ENCODE measurements at places on chromosomes 5 and 9.

DNA sequence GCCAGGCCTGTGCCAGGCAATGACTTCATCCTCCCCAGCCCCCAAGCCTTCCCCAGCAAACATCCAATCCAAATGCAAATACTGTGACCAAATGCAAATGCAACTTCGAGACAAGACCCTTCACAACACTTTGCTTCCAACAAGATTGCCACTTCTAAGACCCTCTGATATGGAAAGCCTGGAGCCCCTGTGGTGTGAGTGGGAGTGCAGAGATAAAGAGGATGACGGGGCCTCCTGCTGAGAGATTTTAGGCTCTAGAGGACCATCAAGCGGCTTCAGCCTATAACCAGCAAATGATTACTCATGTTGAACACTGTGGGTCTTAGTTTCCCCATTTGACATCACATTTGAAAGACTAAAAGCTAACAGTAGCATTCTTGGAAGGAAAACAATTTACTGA lies 46.6 kb upstream of the GABRP start:
- no peak for DNase-seq

- DNase-seq, result no peak
These were observed 37.6 kb downstream of the DUSP1 start for GRCh38 chr5:172733131-172733973.

- DNase-seq, result peak; percentile 20
These were observed 94.6 kb upstream of the DNAH5 start for GRCh38 chr5:14039063-14039462.

DNA sequence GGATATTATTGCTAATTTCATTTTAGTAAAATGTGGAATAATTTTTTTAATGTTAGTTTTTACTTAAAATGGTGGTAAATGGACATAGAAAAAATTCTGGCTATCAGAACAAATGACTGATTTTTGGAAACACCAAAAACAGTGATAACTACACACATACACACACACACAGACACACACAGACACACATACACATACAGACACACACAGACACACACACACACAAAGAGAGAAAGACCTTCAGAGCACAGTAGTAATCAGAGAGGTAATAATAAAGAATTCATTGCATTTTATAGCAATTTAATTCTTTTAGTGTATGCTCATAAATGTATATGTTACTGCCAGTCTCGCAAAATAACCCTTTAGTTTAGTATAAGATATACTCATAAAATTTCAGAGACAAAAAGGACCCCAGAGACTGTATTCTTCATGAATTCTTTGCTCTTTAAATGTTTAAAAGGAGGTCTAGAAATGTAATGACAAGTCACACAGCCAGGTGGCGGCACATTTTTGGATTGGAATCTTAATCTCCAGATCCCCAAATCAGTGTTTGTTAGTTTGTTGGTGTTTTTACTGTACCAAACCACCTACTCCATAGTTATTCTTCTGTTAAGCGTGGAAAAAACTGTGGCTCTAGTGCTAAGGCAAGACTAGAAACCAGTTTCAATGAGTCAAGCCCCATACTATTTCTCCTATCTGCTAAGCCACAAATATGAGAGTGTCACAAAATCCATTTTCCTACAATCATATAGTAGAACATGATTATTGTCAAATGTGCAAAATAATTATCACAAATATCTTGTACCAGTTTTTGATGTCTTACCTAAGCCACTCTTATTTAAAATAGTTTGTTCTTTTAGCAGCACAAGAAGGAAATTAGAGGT lies 109.9 kb downstream of the EDIL3 start:
- peak; percentile 21 for DNase-seq

- no peak for DNase-seq
These were observed 1164.6 kb upstream of the CDH18 start for GRCh38 chr5:21152611-21153010.

GRCh38 chr9:75051285-75051684 lies 23.2 kb upstream of the CARNMT1 start:
- DNase-seq, result no peak

- DNase-seq, result no peak
These were observed 8.9 kb downstream of the HAVCR1 start for GRCh38 chr5:157050050-157050449.

GRCh38 chr5:38622723-38623129 lies 66.3 kb upstream of the LIFR start:
- no peak for DNase-seq

DNA sequence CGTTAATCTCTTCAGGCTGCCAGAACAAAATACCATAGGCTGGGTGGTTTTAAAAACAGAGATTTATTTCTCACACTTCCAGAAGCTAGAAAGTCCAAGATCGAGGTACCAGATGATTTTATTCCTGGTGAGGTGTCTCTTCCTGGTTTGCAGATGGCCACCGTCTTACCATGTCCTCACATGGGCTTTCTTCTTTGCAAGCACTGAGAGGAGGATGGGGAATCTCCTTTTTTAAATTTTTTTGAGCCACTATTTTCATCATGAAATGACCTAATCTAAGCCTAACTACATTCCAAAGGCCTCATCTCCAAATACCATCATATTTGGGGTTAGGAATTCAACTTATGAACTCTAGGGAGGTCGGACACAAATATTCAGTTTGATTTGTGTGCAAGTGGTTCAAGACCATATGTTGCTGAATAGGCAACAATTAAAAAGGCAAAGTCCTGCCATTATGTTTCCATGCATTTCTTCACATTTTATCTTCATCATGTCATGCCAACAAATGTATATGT lies 371.2 kb downstream of the CDH18 start:
- DNase-seq, result no peak

DNA sequence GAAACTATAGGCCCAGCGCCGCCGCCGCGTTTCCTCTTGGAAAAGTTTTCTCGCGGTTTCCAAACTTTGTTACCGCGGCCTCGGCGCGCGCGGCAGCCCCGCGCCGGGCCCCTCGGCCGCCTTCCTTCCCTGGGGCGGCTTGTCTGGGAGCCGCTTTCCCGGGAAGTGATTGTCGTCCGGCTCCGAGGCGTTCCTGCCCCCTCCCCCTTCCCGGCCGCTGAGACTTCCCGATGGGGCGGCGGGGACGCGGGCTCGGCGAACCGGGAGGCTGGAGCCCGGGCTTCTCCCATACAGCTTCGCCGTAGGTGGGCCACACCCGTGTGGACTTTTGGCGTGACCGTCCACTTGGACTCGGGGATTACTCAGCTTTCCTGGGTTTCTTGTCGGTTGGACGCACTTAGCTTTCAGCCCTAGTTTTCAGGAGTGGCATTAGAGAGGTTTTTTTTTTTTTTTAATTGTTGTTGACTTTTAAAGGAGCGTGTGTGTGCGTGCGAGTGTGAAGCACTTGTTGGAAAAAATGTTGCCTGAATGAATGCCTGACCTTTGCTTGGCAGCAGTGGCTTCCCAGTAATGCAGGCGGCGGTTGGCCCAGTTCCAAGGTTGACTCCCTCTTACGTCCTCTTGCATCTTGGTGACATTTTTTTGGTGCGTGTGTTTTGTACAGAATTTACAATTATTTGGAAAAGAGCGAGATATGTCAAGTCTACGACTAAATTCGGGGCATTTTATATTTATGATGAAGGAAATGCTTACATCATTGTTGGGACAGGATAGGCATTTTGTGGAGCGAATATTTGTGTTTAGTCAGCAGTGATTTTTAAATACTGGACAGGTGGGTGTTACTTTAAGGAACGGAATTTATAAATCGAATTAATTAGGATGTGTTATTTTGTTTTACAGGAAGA lies 821 bp downstream of the CTNNA1 start:
- peak; percentile 72 for DNase-seq

DNA sequence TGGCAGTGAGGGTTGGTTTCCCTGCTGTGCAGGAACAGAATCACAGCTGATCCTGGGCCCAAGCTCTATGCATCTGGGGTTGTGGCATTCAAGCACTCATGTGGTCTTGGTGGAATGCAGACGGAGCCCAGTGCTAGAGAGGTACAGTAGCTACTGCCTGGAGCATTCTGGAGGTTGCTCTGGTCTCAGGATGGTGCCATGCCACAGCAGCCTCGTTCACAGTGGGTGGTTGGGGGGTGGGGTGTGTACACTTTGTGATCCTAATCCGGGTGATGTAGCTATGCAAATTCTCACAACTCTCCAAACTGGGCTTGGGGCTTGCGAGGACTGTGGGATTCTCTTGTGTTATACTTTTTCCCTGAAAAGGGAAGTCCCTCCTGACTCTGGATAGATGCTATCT lies 45.2 kb downstream of the FGD3 start:
- DNase-seq, result no peak

DNA sequence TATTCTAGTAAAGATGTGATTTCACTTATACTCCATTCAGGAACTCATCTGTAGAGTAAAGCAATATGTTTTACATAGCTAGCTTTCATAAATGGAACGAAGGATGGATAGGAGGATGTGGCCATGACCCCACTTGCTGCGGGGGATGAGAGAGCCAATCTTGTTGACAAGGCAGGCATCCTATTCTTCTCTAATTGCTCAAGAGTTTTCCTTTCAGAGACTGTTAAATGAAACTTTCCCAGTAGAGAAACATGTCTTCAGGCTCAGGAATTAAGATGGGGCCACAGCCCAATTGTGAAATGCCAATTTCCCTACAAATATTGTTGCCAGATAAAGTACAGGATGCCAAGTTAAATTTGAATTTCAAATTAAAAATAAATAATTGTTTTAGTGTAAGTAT lies 196.2 kb upstream of the TUT7 start:
- DNase-seq, result no peak

GRCh38 chr5:6716629-6717149 lies 3.5 kb downstream of the TENT4A start:
- no peak for DNase-seq

- no peak for DNase-seq
These were observed 12.0 kb upstream of the RARS1 start for GRCh38 chr5:168474319-168474718.

- DNase-seq, result no peak
These were observed 127.2 kb upstream of the SLC44A1 start for GRCh38 chr9:105117234-105117633.

GRCh38 chr5:134022333-134022732 lies 17.6 kb upstream of the VDAC1 start:
- no peak for DNase-seq

DNA sequence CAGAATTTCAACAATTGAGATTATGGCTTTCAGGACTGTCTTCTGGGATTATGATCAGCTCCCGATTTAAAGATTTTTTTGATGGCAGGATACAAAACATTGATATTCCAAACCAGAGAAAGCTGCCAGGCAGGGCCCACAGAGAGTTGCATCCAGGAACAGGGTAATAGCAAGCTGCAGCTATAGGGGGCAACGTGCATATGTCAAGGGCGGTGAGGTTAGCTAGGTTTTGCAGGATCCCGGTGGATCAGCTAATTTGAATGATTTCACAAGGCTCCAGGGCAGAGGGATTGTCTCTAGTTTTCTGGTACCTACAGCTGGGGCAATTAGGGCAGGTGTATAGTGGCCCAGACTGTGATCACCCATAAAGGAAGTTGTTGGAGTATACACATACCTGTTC lies 339.4 kb downstream of the CHSY3 start:
- no peak for DNase-seq

DNA sequence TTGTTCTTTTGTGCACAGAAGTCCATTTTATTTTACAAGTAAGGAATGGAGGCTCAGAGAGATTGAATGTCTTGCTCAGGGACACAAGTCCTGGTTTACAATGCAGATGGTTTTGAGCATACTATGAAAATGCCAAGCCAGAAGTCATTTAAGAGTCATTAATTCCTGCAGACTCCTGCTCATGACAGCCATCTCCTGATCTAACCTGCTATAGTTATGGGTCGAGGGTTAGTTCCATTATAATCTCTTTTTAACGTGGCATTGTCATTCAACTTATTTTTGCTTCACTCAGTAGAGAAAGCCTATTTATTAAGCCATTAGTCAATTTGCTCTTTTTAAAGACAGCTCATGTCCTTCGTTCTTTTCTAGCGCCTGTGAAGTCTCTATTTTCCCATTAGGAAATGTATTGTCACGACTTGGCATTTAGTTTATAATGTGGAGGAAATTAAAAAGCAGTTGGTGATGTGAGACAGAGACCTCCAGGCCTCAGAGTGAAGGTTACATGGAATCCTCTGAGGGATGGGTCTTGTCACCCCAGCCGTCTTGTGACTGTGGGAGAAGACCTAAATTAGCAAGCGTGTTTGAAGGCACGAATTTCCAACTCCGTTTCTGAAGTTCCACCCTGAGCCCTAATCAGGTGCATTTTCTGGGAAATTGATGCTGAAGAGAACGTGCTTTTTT lies 84.1 kb downstream of the ACTBL2 start:
- no peak for DNase-seq

- DNase-seq, result no peak
These were observed 561.1 kb upstream of the DAP start for GRCh38 chr5:11322133-11322532.

DNA sequence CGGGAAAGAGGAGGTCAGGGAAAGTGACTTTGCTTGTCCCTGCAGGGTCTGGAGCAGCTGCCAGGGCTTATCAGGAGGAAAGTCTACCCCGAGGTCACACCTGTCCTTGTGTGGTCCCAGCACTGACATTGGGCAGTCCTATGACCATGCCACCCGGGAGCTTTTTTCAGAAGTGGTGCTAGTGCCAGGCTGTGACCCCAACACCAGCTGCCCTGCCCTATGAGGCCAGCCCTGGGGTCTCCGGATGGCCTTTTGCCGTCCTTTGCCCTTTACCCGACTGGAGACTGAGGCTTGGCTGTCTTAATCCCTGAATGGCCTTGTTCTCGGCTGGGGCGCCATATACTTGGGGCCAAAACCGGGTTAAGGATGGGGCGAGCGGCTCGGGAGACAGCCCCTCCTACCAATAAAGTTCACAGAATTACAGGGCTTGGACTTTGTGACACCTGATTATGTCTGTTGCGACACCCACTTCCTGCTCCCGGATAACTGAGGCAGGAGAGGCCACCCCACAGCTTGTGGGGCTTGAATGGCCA lies 22.2 kb upstream of the SLC9A3 start:
- no peak for DNase-seq

GRCh38 chr9:75775966-75776691 lies 114.3 kb upstream of the PCSK5 start:
- DNase-seq, result no peak

DNA sequence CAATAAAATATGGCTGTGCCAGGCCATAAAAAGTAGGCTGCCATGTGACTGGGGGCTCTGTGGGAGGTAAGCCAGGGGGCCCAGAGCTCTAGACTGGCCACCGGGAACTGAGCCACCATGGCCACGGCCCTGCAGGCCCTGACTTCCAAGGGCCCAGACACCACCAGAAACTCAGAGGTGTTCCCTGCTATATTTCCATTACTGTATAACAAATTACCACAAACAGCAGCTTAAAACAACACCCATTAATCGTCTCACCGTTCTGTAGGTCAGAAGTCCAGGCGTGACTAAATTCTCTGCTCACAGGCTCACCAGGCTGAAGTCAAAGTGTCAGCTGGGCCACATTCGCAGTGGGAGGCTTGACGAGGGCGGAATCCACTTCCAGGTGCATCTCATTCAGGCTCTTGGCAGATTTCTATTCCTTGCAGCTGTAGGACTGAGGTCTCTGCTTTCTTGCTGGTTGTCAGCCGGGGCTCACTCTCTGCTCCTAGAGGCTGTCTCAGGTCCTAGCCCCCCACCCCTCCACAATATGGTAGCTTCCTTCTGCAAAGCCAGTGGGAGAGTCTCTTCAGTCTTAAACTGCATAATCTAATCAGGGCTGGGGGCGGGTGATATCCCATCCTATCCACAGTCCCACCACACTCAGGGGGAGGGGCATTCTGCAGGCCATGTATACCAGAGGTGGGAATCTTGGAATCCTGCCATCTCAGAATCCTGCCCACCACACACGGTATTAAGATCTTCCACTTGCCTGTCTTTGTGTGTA lies 125.4 kb downstream of the C5orf15 start:
- no peak for DNase-seq
